ENCODE measurements at places on chromosomes 16 and 17.

GRCh38 chr16:66899945-66900710, 18.6 kb downstream of the CDH16 start:
- no peak for DNase-seq

DNA sequence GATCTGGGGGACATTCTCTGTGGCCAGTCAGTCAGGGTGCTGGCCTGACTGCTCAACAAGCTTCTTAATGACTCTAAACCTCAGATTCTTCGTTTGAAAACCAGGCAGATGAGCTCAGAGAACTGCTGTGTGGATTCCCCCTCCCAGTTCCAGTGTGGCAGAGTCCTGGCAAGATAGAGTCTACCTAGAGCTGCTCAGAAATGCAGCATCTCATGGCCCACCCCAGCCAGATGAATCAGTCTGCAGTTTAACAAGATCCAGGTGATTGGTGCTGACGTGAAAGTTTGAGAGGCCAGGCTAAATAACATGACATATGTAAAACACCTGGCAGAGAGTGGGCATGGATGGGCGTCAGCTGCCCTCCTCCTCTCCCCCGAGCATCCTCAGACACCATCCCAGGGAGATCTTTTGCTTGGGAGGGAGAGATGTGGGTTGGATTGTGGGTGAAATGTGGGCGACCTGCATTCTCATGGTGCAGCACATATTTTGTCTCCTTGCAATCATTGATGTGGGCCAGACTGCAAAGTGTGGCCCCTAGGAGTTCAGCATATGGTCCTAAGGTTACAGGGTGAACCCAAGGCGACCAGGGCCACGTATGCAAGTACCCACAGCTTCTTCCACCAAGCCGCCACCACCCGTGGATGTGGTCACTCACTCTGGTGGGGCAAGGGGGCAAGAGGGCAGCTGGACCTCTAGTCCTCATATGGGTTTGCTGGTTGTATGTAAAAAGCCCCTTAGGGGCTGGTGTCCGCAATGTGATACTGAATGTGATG, 19.5 kb downstream of the SOCS3 start:
- DNase-seq = no peak

DNA sequence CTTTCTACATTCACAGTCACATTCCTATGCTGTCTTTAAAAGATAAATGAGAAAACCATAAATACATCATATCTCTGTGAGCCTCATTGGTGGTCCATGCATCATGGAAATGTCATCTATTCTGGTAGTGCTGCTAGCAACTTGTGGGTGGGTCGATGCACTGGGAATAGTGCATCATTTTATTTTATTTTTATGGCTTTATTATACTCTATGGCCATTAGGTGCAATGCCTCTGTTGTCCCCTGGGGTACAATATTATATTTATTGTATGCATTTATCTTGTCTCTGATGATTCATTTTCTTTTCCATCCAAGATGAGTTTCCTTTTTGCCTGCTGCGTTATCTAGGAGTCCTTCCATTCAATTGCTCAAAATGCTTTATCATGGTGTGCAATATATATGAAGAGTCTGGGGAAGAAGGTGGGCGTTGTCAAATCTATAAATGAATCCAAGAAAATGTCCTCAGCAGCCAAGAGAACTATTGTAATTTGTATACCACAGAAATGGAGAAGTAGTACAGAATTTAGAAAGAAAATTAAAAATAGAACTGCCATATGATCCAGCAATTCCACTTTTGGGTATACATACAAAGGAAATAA, 324.0 kb downstream of the KCNJ2 start:
- no peak for DNase-seq

- no peak for DNase-seq
Measured at GRCh38 chr16:62969711-62970318, 933.6 kb upstream of the CDH8 start.

- no peak for DNase-seq
Measured at GRCh38 chr17:78745407-78746088, 36.5 kb downstream of the CYTH1 start.

GRCh38 chr16:81315271-81316175, 761 bp downstream of the GAN start:
- DNase-seq = peak; percentile 13

- DNase-seq = no peak
Measured at GRCh38 chr16:8961811-8962390, 1.8 kb downstream of the USP7 start.

DNA sequence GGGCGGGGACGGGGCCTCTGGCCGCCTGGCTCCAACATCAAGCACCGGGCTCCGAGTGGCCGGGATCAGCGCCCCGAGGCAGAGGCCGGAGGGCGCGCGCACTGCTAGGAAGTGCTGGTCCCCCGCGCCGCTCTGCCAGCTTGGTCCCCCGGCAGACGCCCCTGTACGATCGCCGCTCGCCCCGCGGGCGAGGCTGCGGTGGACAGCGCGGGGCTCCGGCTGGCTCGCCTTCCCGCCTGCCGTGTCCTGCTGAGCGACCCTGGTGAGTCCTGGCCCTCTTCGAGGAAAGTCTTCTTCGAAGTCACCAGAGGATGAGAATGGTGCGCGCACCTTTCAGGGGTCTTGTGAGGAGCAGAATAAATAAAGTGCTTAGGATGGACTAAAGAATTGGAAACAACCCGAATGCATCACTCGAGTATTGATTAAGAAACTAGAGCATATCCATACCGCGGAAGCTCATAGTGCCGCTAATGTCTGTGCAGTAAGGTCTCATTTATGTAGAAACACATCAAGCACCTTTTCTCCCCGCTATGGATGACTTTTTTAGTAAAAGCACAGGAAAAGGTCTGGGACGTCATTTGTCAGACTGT, 392 bp downstream of the ZNF213 start:
- no peak for DNase-seq

DNA sequence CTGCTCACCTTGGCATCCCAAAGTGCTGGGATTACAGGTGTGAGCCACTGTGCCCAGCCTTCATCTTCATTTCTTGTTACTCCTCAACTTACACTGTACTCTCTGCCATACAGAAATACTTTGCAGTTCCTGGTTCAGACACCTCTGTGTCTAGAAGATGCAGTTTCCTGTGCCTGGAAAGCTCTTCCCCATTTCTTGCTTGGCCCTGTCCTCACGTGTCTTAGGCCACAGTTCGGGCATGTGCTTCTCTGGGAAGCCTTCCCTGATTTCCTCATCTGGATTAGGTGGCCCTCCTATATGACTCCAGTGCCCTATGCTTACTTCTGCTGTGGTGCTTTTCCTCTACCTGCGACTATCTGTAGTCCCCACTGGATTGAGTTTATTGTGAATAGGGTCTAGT, 26.5 kb upstream of the CDR2 start:
- no peak for DNase-seq

GRCh38 chr16:74064120-74064735, 232.4 kb upstream of the PSMD7 start:
- no peak for DNase-seq

GRCh38 chr17:81556863-81557262, 4.7 kb upstream of the FAAP100 start:
- no peak for DNase-seq

- DNase-seq = no peak
Measured at GRCh38 chr17:75810216-75810615, 25.6 kb downstream of the UNK start.

- peak; percentile 65 for DNase-seq
Measured at GRCh38 chr16:977081-977701, 4.4 kb upstream of the SOX8 start.

- peak; percentile 38 for DNase-seq
Measured at GRCh38 chr17:79294459-79295071, 219.9 kb downstream of the ENGASE start.

Measured in hippocampal formation (tissue), 2 donors.